ENCODE measurements at places on chromosomes 1 and 21.

DNA sequence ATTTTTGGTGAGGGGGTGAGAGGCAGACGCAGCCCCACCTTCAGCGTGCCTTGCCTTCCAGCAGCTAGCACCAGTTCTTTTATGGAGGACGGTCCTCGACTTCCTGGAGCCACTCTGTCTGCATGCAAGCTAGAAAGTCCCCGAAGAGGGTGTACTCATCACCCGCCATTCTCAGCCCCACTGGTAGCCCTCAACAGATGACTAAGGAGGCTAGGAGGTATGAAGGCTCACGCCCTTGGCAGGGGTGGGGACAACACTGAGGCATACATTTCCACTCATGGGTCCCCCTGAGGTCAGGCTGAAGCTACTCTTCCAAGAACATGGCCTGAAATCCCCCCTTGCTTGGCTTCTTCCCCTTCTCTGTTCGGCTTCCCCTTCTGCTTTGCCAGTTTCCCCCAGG lies 8.9 kb upstream of the PTPRF start:
- no peak for DNase-seq

- no peak for DNase-seq
These were observed 414.2 kb downstream of the KCNT2 start for GRCh38 chr1:196193896-196194559.

- DNase-seq, result peak; percentile 26
These were observed 18.9 kb upstream of the ZNF683 start for GRCh38 chr1:26391450-26391849.

DNA sequence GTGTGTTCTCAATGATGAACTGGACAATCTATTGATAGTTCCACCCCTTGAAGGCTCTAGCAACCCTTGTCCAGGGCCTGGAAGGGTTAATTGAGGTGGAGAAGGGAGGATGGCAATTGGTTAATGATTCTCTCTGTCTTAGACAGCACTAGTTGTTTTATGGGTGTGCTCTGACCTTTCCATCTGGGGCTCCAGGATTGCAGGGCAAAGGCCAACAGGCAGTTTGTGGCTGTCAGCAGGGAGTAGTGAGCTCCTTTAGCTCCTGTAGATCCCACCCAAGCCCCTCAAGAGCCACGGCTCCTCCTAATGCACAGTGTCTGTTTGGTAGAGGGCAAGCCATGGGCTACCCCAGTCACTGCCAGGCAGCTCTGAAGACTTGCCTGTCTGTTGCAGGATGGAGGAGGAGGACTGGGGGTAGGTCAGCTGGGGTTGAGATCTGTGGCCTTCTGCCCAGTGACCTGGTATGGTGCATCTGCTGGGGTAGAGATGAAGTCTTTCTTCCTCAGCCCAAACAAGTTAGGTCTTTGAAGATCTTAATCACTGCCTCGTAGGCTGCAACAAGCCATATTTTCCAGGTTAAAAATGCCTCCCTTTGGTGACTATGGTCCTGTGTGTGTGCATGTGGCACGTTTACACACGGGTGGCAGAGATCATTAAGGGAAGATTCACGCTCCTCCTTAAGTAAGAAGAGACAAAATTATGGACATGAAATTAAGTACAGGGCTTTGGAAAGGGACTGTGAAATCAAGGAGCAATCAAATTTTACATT lies 7.7 kb downstream of the MROH7 start:
- DNase-seq, result no peak

- DNase-seq, result no peak
These were observed 176.3 kb upstream of the SGIP1 start for GRCh38 chr1:66357478-66358197.
